ENCODE measurements at places on chromosomes 4 and X.
A peak's percentile ranks its signal among the peaks of the same experiment; 100 is the strongest.

DNA sequence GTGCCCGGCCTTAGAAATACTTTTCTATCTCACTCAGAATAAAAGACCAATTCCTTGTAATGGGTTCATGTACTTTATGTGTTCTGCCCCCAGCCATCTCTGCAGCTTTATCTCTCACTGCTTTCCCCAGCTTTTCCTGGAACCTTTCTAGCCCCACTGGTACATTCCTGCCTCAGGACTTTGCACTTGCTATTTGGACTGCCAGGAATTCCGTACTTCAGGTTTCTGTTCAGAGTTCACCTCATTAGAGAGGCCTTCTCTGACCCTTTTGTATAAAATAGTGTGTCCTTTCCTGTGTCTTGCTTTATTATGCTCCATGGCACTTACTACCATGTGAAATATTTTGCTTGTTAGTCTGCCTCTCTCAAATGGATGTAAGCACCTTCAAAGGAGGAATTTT is 112.5 kb downstream of the PDLIM5 start:
- no peak for DNase-seq

DNA sequence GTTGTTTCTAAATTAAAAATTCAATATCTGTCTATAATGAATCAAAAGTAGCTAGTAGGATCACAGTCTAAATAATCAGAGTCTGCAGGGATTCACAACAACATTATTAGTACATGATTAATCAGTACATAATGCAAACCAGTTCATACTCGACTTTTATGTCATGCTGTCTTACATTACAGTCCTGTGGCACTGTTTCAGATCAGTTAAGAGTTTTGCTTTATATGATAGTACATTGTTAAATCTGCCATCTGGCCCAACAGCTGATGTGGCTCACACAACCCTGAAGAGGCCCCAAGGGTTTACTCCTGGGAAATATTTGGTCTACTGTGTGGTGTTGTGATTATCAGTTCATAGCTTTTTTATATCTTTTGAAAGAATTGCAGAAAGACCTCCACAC is 247.1 kb upstream of the ETNPPL start:
- DNase-seq, result no peak

GRCh38 chrX:38220024-38220414 is 652 bp downstream of the SRPX start:
- DNase-seq, result peak; percentile 56

DNA sequence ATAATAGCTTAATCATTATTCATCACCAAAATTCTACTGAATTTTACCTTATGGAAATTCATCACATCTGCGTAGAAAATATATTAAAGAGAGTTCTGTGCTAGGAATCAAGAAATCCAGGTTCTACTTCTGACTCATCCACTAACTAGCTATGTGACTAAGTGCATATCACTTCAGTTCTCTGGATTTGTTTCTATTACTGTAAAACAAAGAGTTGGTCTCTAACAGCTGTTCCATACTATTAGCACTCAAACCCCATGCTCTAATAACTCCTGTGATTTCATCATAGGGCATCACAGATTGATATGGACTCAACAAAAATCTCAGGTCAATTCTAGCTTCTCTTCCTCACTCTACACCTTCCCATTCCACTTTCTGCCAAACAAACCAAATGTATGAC is 572.0 kb downstream of the INPP4B start:
- DNase-seq, result no peak

DNA sequence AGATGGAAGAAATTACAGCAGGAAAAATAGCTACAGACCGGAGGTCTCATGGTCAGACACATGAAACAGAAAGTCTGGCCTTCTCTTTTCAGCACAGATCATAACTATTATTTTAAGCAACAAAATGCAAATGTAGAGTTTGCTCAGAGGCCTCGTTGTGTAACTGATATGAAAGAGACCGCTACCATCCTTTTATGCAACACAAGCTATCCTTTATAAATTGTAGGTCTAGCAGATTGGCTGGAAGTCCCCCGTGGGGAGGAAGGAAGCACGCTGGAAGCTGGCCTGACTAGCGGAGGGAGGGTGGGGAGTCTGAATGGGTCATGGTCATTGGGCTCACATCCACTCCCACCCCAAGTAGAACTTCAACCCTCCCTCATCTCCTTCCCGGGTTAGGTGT is 27.7 kb downstream of the DMP1 start:
- no peak for DNase-seq

GRCh38 chr4:38503689-38504395 is 160.2 kb upstream of the KLF3 start:
- DNase-seq, result no peak

DNA sequence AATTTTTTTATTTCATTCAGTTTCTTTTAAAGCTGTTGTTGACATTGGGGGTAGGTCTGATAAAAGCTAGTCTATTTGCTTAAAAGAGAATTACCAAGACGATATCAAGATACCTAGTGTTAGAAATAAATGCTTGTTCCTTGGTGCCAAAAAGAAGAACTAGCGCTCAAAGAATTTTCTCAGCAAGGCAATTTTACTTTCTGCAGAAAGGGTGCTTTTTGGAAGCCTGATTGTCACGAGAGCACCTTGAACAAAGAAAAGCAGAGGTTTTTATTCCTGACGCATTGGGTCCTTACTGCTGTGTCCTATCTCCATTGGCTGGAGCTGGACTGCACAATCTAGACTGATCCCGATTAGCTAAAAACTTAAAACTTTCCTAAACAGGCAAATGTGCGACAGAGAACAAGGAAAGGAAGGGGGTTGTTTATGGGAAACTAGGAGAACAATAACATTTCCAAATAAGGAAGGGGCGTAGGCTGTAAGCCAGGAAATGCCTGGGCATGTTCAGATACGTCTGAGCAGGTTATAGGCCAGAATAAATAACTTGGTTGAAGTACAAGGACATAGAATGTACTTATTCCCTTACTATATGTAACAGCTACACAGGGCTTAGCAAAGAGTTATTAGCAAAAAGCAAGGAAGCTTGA is 50.3 kb upstream of the STPG2 start:
- DNase-seq, result no peak

- DNase-seq, result no peak
Observed at GRCh38 chr4:155468282-155468681, 91.5 kb upstream of the MAP9 start.

GRCh38 chr4:98481167-98481566 is 177.2 kb downstream of the TSPAN5 start:
- DNase-seq, result no peak

- no peak for DNase-seq
Observed at GRCh38 chr4:5477613-5478012, 230.7 kb downstream of the EVC2 start.

GRCh38 chrX:105567082-105567481 is 255.3 kb upstream of the NRK start:
- DNase-seq, result no peak

DNA sequence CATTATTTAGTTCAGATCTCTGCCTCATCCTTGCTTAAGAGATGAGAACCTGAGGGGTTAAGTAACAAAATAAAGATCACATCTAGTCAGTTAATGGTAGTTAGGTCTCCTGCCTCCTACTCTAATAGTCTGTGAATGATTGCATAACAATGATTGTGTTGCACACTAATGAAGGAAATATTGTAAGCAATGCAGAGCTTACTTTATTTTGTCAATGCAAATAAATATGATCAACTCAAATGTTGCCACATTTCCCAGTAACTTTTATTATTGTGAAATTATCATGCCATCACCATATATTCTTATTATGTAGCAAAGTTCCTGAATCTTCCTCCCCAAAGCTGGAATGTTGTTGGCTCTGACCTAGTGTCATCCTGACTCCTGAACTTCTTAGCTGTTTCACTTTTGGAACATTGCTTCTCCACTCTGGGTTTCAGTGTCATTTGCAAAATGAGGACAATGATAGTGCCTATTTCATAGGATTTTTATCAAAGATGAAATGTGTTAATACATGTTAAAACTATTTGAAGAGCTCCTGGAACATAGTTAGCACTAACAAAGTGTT is 17.0 kb upstream of the GABRA4 start:
- DNase-seq, result no peak

DNA sequence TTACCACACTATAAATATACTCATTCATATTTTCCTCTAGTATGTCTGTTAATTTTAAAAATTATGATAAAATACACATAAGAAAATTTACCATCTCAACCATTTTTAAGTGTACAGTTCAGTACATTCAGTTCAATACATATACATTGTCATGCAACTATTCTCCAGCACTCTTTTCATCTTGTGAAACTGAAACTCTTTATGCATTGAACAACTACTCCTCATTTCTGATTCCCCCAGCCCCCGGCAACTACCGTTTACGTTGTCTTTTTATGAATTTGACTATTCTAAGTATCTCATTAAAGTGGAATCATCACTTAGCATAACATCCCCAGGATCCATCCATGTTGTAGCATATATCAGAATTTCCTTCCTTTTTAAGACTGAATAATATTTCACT is 8.7 kb downstream of the SMARCAD1 start:
- DNase-seq, result no peak

DNA sequence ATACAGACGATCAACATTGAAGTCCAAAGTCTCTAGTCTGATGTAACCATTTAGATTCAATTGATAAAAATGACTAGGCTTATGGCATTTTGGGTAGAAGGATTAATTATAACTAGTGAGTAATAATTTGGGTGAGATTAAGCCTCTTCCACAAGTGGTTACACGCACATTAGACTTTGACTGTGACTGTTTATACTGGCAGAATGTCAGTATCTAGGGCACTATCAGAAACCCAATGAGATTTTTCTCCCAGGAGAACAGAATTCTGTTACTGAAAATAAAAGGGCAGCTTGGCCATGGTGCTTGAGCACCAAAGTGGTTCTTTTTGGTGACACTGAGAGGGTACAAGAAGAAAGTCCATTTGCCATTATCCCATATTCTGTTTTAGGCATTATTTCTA is 3.3 kb downstream of the PLS3 start:
- no peak for DNase-seq

- DNase-seq, result no peak
Observed at GRCh38 chr4:18242919-18243693, 221.6 kb upstream of the LCORL start.

DNA sequence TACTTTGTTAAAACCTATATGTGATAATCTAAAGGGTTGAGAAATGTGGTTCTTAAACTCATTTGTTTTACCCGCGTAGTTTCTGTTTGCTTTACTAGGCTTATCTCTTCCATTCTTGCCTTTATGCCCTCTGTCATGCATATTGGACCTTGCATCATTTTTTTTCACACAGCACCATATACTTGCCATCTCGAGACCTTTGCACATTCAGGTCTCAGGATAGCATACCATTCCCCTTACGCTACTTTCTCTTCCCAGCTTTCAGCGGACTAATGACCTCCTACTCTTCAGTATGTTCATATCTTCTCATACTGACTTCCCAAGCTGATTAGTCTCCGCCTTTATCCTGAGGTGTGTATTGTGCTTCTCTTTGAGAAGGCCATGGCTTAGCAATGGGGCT is 40.5 kb downstream of the USP38 start:
- DNase-seq, result no peak

DNA sequence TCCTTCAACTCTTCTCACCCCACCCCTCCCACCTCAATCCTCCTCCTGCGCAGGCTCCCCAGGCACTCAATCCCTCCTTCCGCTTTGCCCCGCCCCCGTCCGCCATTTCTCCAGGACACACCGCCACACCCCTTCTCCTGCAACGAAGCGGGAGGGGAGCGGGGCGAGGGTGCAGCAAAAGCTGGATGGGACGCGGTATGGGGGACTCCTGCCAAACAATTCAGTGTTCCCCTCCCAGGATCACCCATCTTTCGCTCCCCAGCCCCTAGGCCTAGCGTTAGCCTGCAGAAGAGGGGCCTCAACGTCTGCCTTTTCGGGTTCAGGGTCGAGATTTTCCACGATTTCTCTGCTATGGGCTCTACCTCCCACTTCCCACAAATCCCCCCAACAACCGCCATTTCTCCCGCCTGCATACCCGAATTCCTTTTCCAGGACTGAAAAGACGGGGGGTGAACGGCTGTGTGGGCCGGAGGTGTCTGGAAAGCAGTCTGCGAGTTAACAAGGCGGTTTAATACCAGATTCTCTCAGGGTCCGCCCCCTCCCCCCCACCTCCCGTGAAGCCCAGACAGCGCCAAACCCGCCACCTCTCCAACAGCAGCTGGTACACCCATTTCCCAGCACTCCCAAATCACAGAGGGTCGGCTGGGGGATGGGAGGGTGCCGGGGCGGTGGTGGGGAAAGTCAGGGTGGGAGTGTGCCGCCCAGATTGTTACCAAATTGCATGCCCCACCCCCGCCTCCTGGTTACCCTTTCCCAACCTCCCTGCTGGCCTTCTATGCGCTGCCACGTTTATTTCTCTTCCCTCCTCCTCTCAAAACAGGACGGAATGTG is 774 bp downstream of the ARMCX2 start:
- peak; percentile 73 for DNase-seq

DNA sequence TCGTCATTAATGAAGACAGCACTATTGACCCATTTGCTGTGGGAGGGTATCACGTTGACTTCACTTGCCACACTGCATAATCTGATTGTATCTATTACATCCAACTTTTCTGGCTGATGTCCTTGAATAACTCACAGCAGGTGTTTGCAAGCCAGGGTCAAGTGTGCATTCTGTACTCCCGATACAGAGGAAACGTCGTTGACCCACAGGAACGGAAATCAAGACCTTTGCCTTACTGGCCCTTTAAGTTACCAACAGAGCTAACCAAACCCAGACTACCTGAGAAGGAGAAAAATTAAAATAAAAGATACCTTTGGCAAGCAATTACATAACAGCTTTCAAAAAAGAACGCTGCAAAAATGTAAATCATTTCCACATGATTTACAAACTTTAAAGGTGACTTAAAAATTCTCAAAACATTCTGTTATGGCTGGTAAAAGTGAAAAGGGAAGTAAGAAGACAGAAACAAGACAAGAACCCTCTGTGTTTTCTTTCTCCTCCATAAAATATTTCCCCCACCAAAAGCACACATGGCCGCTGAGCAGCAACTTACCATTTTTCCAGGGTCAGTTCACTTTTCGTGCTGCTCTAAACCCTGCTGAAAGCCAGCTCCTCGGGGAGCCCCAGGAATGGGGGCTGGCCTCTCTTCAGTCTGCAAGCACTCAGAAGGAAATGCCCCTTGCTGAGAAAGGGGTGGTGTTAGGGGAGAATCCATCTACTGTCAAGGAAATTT is 6.5 kb upstream of the SHISA3 start:
- DNase-seq, result no peak

GRCh38 chrX:16629909-16630308 is 20.0 kb upstream of the S100G start:
- DNase-seq, result no peak

DNA sequence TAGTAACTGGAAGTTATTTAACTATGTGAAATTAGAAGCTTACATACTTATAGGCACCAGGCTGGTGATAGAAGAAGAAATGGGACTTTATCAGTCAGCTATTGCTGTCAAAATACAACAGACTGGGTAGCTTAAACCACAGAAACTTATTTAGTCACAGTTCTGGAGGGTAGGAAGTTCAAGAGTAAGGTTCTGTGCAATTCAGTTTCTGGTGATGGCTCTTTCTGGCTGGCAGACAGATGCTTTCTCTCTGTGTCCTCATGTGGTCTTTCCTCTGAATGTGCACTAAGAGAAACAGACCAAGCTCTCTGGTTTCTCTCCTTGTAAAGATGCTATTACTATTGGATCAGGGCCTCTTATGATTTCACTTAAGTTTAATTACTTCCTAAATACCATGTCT is 92.1 kb upstream of the ANKRD50 start:
- DNase-seq, result no peak

GRCh38 chr4:185304944-185305690 is 90.6 kb downstream of the LRP2BP start:
- DNase-seq, result no peak

Data from NCI-H2227 treated with DMSO at 0.1 percent for 48 hours (cell line).